ENCODE measurements at places on chromosomes 2 and 18.

DNA sequence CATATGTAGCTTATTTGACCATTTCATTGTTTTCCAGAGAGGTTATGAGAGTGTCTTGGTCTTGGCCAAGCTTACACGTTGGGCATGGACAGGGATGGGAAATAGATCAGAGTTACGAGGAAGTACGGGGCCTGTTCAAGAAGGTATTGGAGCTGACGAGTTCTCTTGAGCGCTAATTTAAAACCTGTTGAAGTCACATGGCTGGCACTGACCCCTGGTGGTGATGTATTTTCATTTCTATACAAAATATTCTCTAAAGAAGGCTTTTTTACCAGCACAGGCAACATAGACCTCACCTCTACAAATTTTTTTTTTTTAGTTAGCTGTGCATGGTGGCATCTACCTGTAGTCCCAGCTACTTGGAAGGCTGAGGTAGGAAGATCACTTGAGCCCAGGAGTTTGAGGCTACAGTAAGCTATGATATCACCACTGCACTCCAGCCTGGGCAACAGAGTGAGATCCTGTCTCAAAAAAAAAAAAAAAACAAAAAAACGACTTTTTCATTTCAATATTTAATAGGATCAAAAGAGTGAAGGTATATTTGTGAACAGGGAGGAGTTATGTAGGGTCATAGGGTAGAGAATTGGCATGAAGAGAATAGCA, 19.6 kb downstream of the UGP2 start:
- no peak for DNase-seq

GRCh38 chr2:235139956-235140800, 188.4 kb downstream of the SH3BP4 start:
- no peak for DNase-seq

- no peak for DNase-seq
Measured at GRCh38 chr2:11947956-11948355, 201.5 kb downstream of the LPIN1 start.

GRCh38 chr2:109448946-109449788, 164.6 kb downstream of the SEPTIN10 start:
- DNase-seq, result no peak

DNA sequence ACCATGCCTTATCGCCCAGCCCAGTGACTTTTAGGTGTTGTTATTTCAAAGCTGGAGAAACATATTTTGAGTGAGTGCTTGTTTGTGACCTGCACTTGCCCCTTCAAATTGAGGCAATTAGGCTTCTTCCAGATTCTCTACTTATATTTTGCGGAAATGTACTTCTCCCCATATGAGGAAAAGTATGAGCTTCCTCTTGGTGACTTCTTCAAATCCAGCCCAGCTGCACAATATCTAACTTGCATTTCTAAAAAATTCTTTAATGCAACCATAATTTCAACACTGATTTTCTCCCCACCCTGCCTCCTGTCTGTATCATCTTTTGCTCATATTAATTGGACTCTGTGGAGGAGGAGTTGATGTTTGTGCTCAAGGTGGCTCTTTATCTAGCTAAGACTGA, 391.2 kb upstream of the POU3F3 start:
- DNase-seq, result no peak

GRCh38 chr2:241011751-241012510, 13.5 kb downstream of the SNED1 start:
- DNase-seq, result no peak

GRCh38 chr2:61970807-61971556, 65.5 kb downstream of the COMMD1 start:
- DNase-seq, result no peak

GRCh38 chr2:127663566-127664064, 11.7 kb downstream of the LIMS2 start:
- DNase-seq, result no peak

- no peak for DNase-seq
Measured at GRCh38 chr18:57446322-57446721, 11.1 kb downstream of the ONECUT2 start.

DNA sequence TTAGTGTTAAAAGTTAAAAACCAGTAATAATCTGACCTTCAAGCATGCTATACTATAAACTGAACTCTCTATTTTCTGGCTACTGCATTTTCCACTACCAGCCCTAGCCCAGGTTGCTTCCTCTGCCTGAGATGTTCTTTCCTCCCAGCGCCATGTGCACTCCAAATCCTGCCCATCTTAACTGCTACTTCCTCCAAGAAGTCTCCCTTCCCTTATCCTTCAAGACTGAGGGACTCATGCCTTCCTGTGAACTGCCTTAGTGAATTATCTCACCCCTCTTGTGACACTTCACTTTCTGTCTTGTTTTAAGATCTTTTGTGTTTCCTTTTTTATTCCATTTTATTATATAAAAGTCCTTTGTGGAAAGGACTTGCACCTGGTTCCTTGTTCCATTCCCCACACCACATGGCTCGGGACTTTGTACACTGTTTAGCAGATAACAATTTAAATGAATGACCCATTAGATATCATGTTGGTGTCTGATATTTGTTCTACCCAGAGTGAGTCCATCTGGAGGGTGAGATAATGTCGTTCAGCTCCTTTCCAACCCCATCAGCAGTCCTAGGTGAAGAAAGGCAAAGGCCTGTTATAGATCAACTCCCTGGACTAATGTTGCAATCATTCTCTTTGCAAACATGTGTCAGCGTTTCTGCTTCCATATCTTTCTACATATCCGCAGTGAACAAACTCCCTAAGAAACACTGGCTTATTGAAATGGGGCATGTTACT, 20.9 kb upstream of the AGFG1 start:
- DNase-seq, result no peak

DNA sequence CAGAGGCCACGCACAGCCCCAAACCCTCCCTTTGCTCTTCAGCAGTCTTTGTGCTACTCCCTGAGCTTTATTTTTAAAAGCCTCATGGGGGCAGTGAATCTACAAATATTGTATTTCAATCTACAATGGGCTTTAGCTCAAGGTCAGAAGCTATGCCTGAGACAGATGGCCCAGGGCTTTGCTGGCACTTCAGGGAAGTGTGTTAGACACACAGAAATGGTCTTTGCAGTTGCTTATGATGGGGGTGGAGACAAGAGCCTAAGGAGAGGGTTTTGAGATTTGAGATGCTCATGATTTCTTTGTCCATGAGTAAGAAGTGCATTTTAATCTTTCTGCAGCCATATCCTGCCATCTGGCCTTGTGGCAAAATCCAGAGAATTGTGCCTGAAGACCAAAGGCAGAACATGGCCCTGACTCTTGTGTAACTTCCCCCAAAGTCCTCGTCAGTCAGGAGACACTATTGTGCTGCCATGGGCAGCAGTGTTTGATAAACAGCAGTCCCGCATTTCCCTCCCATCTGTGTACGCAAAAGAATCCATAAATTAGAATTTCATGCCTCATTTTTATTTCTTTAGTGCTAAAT, 92.6 kb downstream of the VAPA start:
- no peak for DNase-seq

GRCh38 chr2:100619951-100620350, 57.2 kb downstream of the PDCL3 start:
- no peak for DNase-seq

GRCh38 chr18:40371673-40372072, 1583.4 kb upstream of the PIK3C3 start:
- DNase-seq, result no peak

- DNase-seq, result no peak
Measured at GRCh38 chr2:236257136-236257535, 7.1 kb downstream of the ASB18 start.

DNA sequence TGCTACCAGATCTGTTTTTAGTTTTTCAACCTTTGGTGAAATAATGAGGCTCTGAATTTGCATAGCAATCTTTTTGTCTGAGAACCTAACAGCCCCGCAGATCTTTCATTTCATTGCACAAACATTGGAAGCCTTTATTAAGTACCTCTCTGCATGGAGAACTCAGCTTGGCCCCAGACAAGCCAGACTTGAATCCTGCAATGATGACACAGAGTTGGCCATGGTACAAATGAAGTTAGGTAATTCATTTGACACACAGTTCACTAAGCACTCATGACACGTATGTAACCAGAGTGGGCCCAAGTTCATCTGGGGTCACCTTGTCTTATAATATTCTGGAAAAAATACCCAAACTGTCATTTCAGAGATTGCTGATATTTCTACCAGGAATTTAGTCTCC, 439.1 kb upstream of the ID2 start:
- no peak for DNase-seq

DNA sequence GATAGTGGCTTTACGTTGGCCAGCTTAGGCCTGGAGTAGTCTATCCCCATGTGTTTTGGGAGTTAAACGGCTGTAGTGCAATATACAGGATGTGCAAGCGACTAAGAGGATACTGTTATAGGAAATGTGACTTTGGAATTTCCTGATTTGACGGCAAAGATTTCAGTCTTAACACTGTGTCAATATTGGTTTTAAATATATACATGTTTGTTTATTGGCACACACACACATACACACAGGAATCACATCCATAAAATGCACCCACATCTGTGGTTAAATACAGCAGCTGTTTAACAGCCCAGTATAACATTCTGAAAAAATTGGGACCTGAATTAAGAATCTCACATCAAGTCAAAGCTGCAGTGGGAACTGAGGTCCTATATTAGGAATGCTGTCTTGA, 347.1 kb downstream of the TXNL1 start:
- DNase-seq, result no peak

- DNase-seq, result no peak
Measured at GRCh38 chr18:11533942-11534496, 75.4 kb upstream of the SLC35G4 start.

GRCh38 chr18:30595942-30596341, 446.6 kb downstream of the DSC3 start:
- no peak for DNase-seq

DNA sequence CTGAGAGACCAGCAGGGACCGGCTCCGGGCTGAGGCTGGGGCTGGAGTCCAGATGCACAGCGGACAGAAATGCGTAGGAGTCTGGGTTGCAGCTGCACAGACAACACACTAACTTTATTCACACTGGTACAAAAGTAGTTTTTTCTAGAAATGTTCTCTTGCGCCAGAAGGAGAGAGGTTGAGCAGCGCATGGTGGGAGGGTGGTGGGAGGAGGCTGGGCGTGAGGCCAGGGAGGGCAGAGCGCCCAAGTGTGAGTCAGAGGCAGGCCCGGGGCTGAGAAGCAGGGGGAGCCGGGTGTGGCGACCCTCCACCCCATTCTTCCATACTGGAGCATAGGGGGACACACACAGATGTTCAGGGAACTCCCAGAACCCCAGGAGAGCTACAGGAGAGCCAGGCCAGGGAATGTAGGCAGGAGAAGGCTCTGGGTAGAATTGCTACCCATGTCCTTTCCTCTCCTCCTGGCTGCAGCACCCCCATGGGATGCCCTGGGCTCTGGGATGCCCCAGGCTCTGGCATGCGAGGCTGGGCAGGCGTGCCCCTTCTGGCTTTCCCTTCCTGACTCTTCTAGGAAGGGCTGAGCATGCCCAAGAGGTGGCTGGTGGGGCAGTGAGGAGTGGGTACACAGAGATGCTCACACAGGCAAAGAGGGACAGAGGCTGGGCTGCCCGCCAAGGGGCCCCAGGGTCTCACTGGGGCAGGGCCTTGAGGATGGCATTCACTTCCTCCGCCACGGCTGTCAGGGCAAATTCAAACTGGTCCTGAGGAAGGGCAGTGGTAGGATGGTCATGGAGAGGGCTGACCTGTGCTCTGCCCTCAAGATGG, 10.6 kb downstream of the DNAJB2 start:
- DNase-seq, result no peak

GRCh38 chr2:205700331-205701132, 18.2 kb downstream of the NRP2 start:
- DNase-seq, result no peak

GRCh38 chr2:34719206-34719605, 1120.1 kb upstream of the FAM98A start:
- no peak for DNase-seq

- DNase-seq, result no peak
Measured at GRCh38 chr2:85423525-85423924, 5.0 kb downstream of the SH2D6 start.

DNA sequence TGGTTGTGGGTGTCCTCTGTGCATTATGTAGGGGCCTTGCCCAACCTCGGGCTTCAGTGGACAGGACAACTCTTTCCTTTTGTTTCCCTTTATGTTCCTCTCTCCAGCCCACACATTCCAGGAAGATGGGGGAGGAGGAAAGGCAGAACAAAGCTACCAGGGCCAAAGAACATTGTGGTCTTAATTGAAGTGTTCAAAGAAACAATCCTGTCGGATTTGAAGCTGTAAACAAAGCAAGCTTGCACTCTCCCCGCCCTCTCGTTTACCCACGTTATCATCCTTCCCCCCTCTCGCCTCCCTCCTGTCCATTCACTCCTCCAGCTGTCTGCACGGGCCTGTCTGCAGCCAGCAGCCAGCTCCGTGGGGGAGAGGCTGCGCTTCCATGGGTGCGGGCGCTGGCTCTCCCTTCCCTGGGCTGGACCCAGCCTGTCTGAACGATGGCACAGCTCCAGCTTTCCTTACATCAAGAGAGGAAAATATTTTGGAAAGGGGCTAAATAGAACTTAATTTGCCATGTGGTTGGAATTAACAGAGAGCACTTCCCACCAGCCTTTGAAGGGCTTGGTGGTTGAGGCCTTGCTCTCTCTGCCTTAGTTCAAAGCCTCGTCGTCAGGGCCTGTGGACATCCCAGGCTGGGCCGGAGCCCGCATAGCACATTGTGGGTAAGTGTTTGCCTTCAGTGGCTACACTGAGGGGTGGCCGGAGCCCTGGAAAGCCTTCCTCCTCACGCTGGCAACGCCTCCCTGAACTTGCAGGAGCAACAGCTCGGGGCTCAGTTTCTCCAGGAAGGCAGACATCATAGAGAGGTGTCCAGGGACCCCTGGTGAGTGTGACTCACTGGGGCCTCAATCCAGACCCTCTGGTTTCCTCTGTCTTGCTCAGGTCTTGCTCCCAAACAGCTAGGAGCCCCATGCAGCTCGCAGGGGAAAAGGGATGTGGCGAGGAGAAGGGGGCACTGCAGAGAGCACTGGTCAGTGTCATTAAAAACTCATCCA, 60.6 kb upstream of the HS6ST1 start:
- no peak for DNase-seq

DNA sequence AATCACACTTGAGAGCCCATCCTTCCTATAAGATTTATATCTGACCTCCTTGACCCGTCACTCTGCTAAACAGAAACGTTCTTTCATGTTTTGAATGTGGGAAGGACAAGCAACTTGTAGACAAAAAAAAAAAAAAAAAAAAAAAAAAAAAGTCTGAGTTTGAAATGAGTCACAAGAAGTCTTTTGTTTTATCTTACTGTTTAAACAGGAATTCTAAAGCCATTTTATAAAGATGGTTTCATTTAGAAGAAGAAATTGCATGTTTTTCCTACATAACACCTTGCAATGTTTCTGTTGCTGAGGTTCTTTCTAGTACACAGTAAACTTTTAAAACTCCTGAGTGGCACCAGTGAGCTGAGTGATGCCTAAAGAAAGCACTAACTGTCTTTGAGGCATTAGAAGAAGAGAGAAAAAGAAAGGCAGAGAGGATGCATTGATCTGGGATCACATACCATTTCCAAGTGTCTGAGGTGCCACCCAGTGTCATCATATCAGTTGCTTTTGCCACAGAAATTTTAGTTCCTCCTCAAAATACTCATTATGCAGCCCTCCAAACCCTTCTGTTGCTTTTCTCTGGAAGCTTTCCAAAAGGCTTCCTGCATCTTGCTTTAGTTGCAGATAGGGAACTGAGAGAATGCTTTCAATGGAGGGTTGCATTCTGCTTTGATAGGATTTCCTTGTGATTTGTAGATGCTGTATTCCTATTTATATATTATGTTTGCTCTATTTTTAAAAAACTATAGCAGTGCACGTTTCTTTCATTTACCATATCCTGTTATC, 69.1 kb downstream of the ACVR2A start:
- no peak for DNase-seq

GRCh38 chr2:202627042-202627441, 7.7 kb upstream of the FAM117B start:
- no peak for DNase-seq
